ENCODE measurements at places on chromosomes 16 and 17.

DNA sequence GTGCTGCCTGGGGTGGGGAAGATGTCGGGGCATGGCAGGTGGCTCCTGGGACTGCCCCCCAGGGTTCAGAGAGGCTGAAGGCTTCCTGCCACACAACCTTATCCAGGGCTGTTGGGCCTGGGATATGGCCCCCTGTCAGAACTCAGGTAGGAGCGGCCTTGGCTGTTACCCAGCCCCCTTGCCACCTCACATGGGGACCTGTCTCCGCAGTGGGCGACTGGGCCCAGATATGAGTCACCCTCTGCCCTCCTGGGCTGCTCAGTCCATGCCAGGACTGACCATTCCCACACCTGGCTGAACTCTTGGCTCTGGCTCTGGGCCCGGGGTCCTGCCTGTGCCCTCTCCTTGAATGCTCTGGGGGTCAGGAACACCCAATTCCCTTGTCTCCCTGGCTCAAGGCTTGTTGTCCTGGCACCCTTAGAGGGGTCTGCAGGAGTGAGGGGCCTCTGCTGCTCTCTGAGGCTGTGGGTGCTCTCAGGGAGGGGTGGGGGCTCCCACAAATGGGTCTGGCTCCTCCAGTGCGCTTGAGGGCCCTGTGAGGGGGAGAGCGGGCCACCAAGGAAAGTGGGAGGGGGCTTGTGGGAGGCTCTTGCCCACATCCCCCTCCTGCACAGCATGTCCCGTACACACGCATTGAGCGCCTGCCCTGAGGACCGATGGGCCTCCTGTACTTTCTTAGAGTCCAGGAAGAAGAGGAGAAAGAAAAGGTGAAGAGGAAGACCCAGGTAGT, 36.0 kb downstream of the LGALS9 start:
- DNase-seq, result no peak

GRCh38 chr17:76686538-76687297, 24.0 kb downstream of the MXRA7 start:
- DNase-seq, result no peak

- no peak for DNase-seq
These were observed 2.7 kb downstream of the CLUAP1 start for GRCh38 chr16:3503523-3503922.

DNA sequence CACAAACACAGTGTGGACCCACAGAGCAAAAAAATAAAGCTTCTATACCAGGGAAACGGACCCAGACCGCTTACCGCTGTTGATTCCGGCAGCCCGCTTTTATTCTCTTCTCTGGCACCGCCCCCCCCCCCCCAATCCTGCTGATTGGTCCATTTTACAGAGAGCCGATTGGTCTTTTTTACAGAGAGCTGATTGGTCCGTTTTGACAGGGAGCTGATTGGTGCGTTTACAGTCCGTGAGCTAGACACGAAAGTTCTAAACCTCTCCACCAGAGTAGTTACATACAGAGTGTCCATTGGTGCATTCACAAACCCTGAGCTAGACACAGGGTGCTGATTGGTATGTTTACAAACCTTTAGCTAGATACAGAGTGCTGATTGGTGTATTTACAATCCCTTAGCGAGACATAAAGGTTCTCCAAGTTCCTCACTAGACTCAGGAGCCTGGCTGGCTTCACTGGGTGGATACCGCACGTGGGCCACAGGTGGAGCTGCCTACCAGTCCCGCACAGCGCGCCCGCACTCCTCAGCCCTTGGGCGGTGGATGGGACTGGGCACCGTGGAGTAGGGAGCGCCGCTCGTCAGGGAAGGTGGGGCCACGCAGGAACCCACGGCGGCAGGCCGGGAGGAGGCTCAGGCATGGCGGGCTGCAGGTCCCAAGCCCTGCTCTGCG, 92.4 kb downstream of the HAPSTR1 start:
- no peak for DNase-seq

GRCh38 chr16:62738666-62739460, 702.6 kb upstream of the CDH8 start:
- no peak for DNase-seq

DNA sequence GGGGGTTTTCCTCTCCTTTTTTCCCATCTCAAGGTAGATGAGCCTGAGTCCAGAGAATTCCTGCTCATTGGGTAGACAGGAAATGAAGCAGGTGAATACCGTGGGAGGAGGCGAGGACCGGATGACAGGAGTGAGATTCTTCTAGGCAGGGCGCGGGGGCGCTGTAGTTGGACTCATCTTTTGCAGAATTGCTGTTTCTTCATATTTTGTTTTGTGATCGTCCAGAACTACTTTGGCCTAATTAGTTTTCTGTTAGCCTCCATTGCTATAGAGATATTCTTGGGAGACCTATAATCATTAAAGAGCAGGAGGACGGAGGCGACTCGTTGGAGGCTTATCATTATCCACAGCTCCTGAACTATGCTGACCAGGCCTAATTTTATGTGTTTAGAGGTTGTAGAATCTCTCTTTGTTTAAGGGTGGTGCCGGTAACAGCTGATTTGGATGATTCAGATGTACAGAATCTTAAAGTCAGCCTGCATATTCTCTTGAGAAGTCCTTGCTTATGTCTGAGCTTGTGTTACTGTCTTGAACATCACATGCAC, 650 bp downstream of the ATP6V0A1 start:
- peak; percentile 68 for DNase-seq

DNA sequence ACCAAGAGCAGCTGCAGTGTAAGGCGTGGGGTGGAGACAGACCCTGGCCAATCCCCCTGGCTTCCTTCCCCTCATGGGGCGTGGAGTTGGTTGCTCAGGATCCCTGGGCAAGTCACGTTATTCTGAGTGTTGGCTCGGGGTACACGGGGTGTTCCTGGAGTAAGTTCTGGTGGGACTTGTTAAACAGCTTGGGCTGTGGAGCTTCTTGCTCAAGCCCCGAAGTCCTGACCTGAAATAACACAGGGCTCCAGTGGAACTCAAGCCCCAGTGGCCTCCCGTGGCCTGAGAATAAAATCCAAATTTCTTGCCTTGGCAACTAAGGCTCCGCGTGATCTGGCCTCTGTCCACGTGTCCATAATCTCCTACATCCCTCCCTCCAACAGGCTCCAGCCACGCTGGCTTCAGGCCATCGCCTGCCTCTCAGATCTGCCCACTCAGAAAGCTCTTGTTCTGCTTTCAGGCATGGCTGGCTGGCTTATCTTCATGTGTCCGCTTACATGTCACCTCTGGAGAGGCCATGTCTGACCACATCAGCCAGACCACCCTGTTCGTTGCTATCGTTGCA, 49.3 kb upstream of the BCO1 start:
- no peak for DNase-seq

GRCh38 chr16:67716097-67716496, 3.0 kb downstream of the GFOD2 start:
- DNase-seq, result no peak

DNA sequence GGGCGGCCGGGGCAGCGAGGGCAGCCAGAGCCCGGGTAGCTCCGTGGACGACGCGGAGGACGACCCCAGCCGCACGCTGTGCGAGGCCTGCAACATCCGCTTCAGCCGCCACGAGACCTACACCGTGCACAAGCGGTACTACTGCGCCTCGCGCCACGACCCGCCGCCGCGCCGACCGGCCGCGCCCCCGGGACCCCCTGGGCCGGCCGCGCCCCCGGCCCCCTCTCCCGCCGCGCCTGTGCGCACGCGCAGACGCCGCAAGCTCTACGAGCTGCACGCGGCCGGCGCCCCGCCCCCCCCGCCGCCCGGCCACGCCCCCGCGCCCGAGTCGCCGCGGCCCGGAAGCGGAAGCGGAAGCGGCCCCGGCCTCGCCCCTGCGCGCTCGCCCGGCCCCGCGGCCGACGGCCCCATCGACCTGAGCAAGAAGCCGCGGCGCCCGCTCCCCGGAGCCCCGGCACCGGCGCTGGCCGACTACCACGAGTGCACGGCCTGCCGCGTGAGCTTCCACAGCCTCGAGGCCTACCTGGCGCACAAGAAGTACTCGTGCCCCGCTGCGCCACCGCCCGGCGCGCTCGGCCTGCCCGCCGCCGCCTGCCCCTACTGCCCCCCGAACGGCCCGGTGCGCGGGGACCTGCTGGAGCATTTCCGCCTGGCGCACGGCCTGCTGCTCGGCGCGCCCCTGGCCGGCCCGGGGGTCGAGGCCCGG, 36.1 kb upstream of the ZC3H18 start:
- peak; percentile 76 for DNase-seq

- peak; percentile 82 for DNase-seq
These were observed 7.8 kb downstream of the RARA start for GRCh38 chr17:40316571-40317344.

DNA sequence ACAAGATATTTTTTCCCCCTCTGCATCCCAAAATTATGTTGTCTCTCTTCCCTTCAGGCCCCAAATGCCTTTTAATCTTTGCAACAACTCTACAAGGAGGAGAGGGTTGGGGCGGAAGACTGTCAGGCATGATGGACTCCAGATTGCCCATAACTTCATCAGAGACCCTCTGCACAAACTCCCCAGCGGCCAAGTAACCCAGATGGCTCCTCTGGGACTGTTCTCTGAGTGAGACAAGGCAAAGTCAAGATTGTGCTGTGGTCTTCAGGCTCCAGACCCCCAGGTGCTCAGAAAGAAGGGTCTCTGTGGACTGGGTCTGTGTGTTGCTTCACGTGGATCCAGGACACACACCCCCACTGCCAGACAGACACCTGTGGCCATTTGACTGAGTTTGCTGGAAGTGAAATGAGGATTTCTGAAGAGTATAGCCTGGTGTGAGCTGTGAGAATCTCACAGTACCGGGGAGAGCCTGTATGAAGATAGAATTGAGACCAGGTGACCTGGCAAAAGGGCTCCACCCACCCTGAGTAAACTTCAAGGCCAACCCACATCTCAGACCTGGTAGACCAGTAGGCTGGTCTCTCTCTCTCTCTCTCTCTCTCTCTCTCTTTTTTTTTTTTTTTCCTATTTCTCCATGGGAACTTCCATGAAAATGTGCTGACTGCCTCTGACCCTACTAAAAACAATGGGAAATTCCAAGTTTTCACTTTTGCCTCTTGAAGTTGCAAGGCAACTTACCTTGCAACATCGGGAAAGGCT, 354.1 kb downstream of the SOX9 start:
- DNase-seq, result no peak

All from A549 (cell line).